ENCODE measurements at places on chromosomes 12 and 14. TPM values are rescaled to one million over a fixed set of nuclear protein-coding genes. Genes with fewer than 3 reads are reported as not detected.

CPNE6 gene
- total RNA-seq: not detected

PZP gene
- total RNA-seq: 2.1 TPM

TMTC1 gene
- 30.9 TPM for total RNA-seq

RASAL1 gene
- 0.27 TPM for total RNA-seq

PIWIL1 gene
- not detected for total RNA-seq

CNTN1 gene
- 1.0 TPM for total RNA-seq

BIN2 gene
- total RNA-seq: 54.5 TPM

KLRC1 gene
- 1.1 TPM for total RNA-seq

SH2B3 gene
- total RNA-seq: 61.7 TPM

ZNF385A gene
- total RNA-seq: 18.5 TPM

KRT8 gene
- total RNA-seq: 268 TPM

TPPP2 gene
- total RNA-seq: not detected

KRT75 gene
- total RNA-seq: not detected

Data from upper lobe of left lung (tissue), 6 donors.